ENCODE measurements at places on chromosomes 5 and 9.
A peak's percentile ranks its signal among the peaks of the same experiment; 100 is the strongest.

DNA sequence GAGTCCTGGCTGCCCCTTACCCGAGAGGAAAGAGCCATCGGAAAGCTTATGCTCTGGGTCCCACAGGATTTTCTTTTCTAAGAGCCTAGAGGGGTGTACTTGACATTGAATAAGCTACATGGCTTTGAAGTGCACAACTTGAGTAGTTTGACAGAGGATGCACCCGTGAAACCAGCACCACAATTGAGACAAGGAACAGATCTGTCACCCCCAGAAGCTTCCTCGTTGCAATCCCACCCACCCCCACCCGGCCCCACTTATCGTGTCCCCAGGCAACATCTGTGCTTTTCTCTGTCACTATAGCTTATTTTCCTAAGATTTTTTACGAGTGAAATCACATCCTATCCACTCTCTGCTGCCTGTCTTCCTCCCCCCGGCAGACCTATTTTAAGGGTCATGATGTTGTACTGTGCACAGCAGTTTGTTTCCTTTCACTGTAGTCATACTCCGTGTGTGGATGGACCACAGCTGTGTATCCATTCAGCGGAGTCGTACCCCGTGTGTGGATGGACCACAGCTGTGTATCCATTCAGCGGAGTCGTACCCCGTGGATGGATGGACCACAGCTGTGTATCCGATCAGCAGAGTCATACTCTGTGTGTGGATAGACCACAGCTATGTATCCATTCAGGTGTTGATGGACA is 8.8 kb upstream of the FCN2 start:
- DNase-seq: no peak

DNA sequence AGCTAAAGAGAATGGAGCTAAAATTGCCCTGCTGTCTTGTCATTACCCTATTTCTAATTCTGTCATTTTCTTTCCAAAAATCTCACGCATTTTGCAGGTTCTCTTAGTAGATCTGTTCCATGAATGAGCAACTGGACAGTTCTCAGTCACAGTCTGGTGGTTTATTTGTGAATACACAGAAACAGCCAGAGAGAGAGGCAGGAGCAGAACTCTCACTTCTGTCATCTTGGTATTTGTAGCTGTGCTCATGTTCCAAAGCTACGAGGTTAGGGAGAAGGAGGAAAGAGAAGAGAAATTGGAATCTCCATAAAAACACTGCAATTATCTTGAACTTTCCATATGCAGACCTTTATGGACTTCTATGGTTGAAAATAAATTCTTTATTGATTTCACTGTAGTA is 118.0 kb upstream of the OR13F1 start:
- no peak for DNase-seq

DNA sequence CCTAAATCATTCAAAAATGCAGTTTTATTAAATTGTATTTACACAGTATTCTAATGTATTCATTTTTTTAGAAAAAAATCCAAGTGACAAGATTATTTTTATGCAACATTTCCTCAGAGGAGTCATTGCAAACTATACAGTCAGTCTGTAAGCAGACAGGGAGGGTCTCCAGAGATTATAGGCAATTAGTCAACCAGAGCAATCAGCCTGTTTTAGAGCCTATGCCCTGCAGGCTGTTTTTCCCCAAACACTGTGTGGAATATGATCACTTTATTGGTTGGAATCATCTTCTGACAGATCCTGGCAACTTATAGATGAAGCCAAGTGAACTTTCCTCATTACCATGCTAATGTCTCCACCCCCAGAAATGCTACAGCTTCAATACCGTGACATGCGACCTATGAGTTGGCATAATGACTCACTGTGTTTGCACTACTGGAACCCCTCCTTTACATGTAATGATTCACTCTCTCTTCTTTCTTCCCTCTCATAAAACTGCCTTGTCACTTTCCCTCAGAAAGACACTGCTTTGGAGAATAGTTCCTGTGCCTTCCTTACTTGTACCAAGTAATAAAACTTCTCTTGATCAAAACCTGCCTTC is 577.7 kb upstream of the FTMT start:
- DNase-seq: no peak

DNA sequence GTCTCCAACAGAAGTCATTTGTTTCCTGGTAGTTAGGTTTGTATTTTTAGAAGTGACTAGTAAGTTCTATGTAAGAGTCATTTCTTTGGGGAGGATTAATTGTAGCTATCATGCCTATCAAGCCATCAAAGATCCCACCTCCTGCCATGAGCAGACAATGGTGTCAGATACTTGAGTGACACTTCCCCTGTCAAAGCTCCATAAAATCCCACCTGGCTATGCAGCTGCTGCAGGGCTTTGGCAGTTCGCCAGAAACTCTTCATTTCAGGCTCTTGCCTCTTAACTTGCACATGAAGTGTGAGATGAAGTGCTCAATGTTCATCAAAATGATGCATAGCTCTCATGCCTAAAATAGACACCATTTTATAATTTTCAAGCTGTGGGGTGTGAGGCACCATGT is 312.1 kb downstream of the CDH12 start:
- no peak for DNase-seq

DNA sequence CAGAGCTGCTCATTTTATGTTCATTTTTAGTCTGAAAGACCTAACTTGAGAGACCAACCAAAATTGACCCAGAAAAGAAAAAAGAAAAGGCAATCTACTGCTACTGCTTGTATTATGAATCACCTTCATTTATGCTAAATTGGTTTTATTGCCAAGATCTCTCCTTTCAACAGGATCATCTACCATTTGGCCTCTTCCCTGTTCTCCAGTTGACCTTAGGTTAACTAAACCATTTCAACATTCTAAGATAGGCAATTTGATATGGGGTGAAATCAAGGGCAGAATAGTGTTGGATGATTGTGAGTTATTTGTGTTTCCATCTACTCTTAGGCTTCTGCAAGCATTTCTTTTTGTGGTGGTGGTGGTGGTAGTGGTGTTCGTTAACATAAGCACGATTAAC is 48.3 kb upstream of the POU4F3 start:
- DNase-seq: no peak

DNA sequence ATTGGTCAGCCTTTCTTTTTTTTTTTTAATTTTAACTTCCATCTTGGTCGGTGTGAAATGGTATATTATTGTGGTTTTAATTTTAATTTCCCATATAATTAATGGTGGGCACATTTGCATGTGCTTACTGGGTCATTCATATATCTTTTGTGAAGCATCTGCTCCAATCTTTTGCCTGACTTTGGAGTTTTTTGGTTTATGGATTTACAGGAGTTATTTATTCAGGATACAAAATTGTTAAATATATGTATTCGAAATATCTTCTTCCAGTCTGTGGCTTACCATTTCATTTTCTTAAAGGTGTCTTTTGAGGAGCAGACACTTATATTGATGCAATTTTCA is 682 bp upstream of the RIGI start:
- no peak for DNase-seq

- peak; percentile 7 for DNase-seq
Measured at GRCh38 chr5:68343421-68343826, 127.9 kb downstream of the PIK3R1 start.
